GM23248 (cell line): ENCODE measurements at places on chromosomes 4 and X. TPM values are rescaled to one million over a fixed set of nuclear protein-coding genes. Genes with fewer than 3 reads are reported as not detected.

- no peak overlapping the region for H3K4me3 ChIP-seq
- H3K27me3 ChIP-seq = no peaks in the 10 kb centered on the region
- DNase-seq = no peak
- peaks cover 4% of the 10 kb centered on the region; the same call in 1 of the 2 replicates for H3K36me3 ChIP-seq
- no peak overlapping the region for H3K27ac ChIP-seq
- H3K4me1 ChIP-seq = peaks cover 41% of the 10 kb centered on the region
These were observed 17.1 kb downstream of the RNF4 start for GRCh38 chr4:2485956-2486355.

The ZFP92 gene
- total RNA-seq = 0.11 TPM in 1 of 2 replicates, not detected in the other

GRCh38 chrX:101347859-101348451 lies 587 bp downstream of the TIMM8A start:
- no peaks in the 10 kb centered on the region; the same call in 1 of the 2 replicates for H3K4me1 ChIP-seq
- peak overlapping the region; percentile 99 for H3K4me3 ChIP-seq
- peak; percentile 59 for DNase-seq

The ADGRG4 gene
- 0.25 TPM in 1 of 2 replicates, not detected in the other for total RNA-seq

- H3K27ac ChIP-seq = 0 out of 2 replicates have a peak overlapping the region, but pooled peaks have one; percentile 5
- no peaks in the 10 kb centered on the region for H3K27me3 ChIP-seq
- no peak for DNase-seq
- no peaks in the 10 kb centered on the region for H3K36me3 ChIP-seq
- no peak overlapping the region for H3K4me3 ChIP-seq
These were observed 32.9 kb upstream of the PDGFC start for GRCh38 chr4:157004279-157005161.

- no peak overlapping the region for H3K27ac ChIP-seq
- no peaks in the 10 kb centered on the region for H3K27me3 ChIP-seq
- H3K4me1 ChIP-seq = no peaks in the 10 kb centered on the region
- DNase-seq = peak; percentile 7
- H3K4me3 ChIP-seq = no peak overlapping the region
These were observed 90.4 kb downstream of the ZC4H2 start for GRCh38 chrX:64885850-64886249.

The TMPRSS11D gene
- total RNA-seq = not detected in 2 replicates

The TEC gene
- total RNA-seq = not detected in 2 replicates

The SMAD1 gene
- total RNA-seq = 24.0 and 24.9 TPM in 2 replicates

- H3K27me3 ChIP-seq = no peaks in the 10 kb centered on the region
- no peak overlapping the region for H3K27ac ChIP-seq
- no peaks in the 10 kb centered on the region for H3K4me1 ChIP-seq
- H3K36me3 ChIP-seq = no peaks in the 10 kb centered on the region
- no peak overlapping the region for H3K4me3 ChIP-seq
- no peak for DNase-seq
These were observed 974.9 kb downstream of the RPA4 start for GRCh38 chrX:97858592-97858991.

GRCh38 chrX:37883196-37883595 lies 35.8 kb upstream of the DYNLT3 start:
- H3K36me3 ChIP-seq = no peaks in the 10 kb centered on the region
- H3K4me3 ChIP-seq = no peak overlapping the region
- H3K4me1 ChIP-seq = no peaks in the 10 kb centered on the region

The NEUROG2 gene
- total RNA-seq = not detected in 2 replicates

- H3K27me3 ChIP-seq = no peaks in the 10 kb centered on the region
- H3K4me3 ChIP-seq = peak overlapping the region; percentile 52
- H3K36me3 ChIP-seq = no peaks in the 10 kb centered on the region
- peaks cover 13% of the 10 kb centered on the region for H3K4me1 ChIP-seq
- peak overlapping the region; percentile 59 for H3K27ac ChIP-seq
- DNase-seq = peak; percentile 63
These were observed 80.4 kb upstream of the GPC4 start for GRCh38 chrX:133495464-133496391.

- no peaks in the 10 kb centered on the region for H3K36me3 ChIP-seq
- H3K4me1 ChIP-seq = no peaks in the 10 kb centered on the region
- DNase-seq = no peak
- no peak overlapping the region for H3K27ac ChIP-seq
- no peaks in the 10 kb centered on the region for H3K27me3 ChIP-seq
These were observed 818.9 kb upstream of the LCORL start for GRCh38 chr4:18840481-18840880.

The PDGFC gene
- 64.4 and 84.0 TPM in 2 replicates for total RNA-seq

The ZCCHC12 gene
- not detected in 2 replicates for total RNA-seq
